ENCODE measurements at places on chromosomes 2 and 18. TPM values are rescaled to one million over a fixed set of nuclear protein-coding genes. Genes with fewer than 3 reads are reported as not detected.

Gene BOK
- total RNA-seq: 61.0 TPM

Gene CYBRD1
- total RNA-seq: 99.4 TPM

GRCh38 chr2:30425326-30425725, 21.7 kb upstream of the LCLAT1 start:
- no peaks in the 10 kb centered on the region for H3K36me3 ChIP-seq
- no peak overlapping the region for H3K4me3 ChIP-seq
- H3K27me3 ChIP-seq: no peaks in the 10 kb centered on the region

Gene DSG4
- 3.2 TPM for total RNA-seq

- H3K27ac ChIP-seq: no peak overlapping the region
- DNase-seq: no peak
- no peak overlapping the region for H3K4me3 ChIP-seq
- H3K27me3 ChIP-seq: no peaks in the 10 kb centered on the region
Measured at GRCh38 chr2:151071382-151071781, 190.3 kb downstream of the RBM43 start.

Gene CHRND
- total RNA-seq: not detected

DNA sequence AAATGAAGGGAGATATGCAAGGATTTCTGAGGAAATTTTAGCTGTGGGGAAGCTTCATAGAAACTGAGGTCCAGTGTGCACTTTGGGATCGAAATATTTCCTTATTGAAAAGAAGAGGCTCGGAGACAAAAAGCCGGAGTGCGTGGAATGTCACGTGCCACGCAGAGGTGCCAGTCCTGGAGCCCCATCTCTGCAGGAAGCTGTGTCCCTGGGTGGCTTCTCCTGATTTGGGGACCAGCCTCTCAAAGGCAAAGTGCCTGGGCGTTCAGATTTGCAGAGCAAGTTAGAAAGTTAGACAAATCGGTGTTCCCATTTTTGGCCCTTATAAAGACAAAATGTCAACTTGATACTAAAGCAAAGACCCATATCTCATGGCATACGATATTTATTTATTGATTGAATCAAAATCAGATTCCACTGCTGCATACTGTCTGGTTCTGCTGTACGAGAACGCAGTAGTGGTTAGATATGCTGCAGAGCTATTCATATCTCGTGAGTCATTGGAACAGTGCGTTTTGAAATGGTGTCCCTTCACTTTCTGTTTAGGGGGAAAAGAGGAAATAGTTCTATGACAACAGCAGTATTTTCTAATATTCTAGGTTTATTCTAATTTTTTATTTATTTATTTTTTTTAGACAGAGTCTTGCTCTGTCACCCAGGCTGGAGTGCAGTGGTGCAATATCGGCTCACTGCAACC, 9.1 kb upstream of the ATG16L1 start:
- H3K4me1 ChIP-seq: peaks cover 3% of the 10 kb centered on the region
- H3K36me3 ChIP-seq: no peaks in the 10 kb centered on the region
- no peak overlapping the region for H3K4me3 ChIP-seq
- no peak overlapping the region for H3K27ac ChIP-seq
- DNase-seq: no peak
- no peaks in the 10 kb centered on the region for H3K27me3 ChIP-seq

Gene DSEL
- total RNA-seq: 4.6 TPM

Gene ERMN
- total RNA-seq: not detected

All from suprapubic skin (tissue), 4 donors.